NCI-H446 (cell line): ENCODE measurements at places on chromosomes 1 and 21.

GRCh38 chr1:178954325-178954690, 71.4 kb upstream of the FAM20B start:
- no peak for DNase-seq

- peak; percentile 66 for DNase-seq
Measured at GRCh38 chr1:93447481-93448291, at the start of gene FNBP1L. TSS of gene FNBP1L (plus strand) at chr1:93448118. CDS start at chr1:93448282, 164 bp downstream.

- DNase-seq, result peak; percentile 30
Measured at GRCh38 chr1:14996133-14997050, 157.2 kb upstream of the TMEM51 start.

DNA sequence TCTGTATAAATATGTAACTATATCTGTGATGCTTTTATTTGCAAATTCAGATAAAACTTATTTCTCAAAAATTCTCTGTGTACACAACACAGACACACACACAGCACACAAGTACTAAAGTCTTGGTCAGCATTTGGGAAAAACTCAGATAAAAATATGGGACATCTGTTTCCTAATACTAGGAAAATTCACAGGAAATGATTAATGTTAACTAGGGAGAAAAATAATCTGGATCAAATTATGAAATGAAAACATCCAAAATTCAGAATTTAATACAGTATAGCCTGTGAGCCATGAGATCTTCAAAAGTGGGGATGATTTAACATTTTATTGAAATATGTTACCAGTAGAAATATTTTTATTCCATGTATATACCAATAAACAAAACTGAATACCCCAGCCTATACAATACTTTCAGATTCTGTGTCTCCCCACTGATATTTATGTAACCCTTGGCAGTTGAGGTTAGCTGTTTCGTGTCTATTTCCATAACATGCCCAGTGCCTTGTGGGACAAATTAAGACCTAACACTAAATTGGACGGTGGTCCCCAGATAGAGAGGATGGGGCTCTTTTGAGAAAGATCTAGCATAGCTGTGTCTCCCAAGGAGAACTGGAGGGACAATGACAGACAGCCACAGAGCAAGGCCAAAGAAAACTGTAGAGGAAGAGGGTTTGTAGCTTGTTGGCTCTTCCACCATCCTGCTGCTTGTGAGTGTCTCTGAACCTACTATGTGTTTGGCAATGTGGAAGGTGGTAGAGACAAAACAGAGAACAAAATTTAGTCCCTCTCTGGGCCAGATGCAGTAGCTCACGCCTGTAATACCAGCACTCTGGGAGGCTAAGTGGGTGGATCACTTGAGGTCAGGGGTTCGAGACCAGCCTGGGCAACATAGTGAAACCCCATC, 47.2 kb downstream of the GNG12 start:
- DNase-seq, result no peak

- DNase-seq, result no peak
Measured at GRCh38 chr1:56916630-56917029, 49.2 kb downstream of the C8B start.

- DNase-seq, result no peak
Measured at GRCh38 chr1:77084457-77084856, 134.8 kb downstream of the PIGK start.

DNA sequence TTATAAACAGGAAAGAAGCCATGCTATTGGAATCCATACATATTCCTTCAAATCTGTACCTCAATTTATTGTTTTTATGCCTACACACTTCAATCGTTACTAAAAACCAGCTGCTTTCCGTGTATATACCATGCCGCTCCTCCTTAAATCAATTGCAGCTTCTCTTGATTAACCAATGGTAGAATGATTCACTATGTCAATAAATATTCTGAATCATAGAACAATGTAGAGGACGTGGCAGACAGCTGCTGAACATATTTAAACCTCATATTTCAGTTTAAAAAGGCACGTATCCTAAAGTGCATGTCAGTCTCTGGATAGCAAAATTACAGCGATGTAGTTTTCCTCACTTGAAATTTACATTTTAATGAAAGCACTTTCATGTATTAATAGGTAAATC, 100.4 kb downstream of the MRPL39 start:
- no peak for DNase-seq

DNA sequence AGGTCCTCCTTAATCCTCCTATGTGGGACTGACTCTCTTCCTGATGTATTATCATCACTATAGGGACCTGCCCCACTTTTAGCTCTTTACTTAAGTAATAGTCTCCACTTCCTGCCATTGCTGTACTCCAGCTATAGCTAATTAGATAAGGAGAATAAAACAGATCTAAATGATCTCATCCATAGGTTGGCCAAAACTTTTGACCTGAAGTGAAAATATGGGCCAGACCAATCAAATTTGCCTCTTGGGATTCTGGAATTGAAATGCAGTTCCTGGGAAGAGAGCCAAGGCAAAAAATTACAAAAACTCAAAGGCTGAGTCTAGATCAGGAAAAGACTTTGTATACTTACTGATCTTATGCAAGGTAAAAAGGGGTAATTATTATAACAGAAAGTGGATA, 36.1 kb upstream of the PDE4B start:
- no peak for DNase-seq

DNA sequence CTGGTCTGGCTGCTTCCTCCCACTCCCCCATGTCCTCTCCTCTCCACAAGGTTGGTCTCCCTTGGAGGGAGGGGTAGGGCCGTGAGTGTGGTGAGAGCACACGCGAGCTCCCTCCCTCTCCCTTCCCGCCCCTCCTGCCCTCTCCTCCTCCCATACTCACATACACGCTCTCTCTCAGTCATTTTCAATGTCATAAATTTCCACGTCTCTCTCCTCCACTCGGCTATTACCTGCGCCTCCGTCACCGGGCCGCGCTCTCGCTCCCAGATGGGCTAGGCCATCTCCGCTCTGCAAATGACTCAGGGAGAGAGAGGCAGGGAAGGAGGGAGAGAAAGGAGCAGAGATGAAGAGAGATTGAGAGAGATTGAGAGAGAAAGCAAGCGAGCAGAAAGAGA, 36.7 kb upstream of the DMBX1 start:
- DNase-seq, result no peak

DNA sequence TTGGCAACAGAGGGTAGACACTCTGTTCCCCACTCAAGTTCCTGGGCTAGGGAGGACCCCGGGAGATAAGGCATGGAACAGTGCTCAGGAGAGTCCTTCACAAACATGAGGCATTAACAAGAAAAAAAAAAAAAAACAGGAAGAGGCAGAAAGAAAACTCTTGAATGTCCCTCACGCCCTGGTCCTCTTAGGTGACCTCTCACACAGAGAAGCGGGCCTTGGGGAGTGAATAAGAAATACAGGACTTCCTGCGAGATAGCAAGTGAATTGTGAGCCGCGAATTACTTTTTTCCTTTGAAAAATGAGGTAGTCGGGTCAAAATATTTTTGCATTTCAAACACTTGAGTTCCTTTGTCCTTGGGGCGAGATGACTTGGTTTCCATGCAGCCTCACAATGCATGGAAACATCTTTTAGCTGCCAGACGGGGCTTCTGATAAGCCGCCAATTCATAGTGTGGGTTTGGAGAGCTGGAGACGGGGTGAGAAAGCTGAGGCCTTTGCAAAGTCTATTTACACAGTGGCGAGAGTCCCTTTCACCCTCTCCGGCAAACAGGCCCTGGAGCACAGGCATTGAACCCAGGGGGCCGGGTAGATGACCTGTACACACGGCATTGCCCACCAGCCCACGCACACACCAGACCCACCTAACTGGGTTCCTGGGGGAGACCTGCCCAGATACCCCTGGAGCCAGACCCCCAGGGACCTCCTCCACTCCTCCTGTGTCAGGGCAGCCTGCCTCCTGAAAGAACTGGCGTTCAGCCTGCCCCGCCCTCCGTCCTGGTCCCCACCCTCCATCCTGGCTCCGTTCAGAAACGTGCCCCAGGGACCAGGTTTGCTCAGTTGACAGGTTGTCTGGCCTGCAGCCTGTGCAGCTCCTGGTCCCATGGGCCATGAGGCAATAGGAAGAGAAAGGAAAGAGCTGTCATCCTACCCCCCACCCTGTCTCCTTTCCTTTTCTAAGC, 192.3 kb downstream of the PRDM16 start:
- DNase-seq, result no peak

- no peak for DNase-seq
Measured at GRCh38 chr1:110595353-110595710, 10.8 kb downstream of the KCNA2 start.

- peak; percentile 93 for DNase-seq
Measured at GRCh38 chr21:32520875-32521735, 64.2 kb downstream of the TCP10L start.

DNA sequence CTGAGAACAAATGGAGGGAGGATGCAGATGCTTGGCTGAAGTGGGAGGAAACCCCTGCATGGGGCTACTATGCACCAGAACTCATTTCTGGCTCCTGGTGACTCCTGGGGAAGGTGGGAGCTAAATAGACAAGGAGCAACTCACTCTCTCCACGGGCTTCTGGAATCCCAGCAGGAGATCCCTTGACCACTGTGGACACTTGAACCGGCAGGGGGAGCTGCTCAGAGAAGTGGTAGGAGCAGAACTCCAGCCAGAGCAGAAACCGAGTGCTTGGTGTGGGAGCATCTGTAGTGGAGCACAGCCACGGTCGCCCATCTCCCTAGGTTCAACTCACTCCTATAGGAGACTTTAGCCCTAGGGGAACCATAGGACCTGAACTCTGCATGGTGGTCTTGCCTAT, 205.6 kb upstream of the GJB5 start:
- no peak for DNase-seq

- no peak for DNase-seq
Measured at GRCh38 chr21:16040601-16041000, 310.8 kb downstream of the USP25 start.

DNA sequence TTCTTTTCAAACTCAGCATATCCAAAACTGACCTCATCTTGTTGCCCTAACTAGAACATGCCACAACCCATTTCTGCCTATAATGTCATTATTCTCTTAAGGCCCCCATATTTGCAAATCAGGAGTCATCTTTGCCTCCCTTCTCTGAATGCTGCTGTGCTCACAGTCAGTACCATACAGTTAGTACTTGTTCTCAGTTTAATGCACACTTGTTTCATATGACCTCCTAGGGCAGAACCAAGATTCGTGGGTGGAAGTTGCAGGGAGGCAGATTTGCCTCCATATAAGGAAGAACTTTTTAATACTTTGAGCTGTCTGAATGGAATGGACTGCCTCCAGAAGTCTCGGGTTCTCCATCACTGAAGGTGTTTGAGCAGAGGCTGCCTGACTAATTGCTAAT, 9.2 kb downstream of the CAP1 start:
- no peak for DNase-seq

DNA sequence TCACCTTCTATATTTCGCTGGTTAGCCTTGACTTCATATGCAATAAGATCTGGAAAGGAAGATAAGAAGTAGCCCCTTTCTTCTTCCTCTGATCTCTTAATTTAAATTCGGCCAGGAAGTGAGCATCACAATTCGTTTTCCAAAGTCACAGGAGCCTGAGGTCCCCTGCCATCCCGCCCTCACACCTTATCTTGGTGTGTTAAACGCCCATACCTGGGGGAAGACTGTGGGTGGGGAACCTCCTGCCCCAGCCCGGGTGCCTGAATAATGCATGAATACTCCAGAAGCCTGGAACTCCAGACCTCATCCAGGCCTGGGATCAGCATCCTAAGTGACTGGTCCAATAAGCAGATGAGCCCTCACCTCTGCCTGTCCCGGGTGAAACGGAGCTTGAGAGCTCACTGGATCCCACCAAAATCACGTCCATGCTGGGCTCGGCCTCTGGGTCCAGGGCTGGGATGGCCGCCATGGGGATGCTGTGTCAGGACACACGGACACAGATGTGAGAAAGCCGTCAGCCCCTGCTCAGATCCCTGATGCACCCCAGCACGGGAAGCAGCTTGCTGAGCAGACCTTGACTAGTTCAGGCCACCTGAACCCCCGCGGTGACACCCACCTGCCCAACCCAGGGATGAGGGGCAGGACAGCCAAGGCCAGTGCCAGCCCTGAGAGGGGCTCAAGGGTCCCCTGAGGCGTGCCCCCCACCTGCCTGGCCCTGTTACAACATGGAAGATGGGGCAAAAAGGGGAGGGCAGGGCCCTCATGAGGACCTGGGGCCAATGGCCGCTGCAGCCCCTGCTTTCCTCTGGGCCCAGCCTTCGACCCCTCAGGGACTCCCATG, 686 bp downstream of the DNMT3L start:
- DNase-seq, result no peak
